ENCODE measurements at places on chromosomes 16 and 17. TPM values are rescaled to one million over a fixed set of nuclear protein-coding genes. Genes with fewer than 3 reads are reported as not detected.

DNA sequence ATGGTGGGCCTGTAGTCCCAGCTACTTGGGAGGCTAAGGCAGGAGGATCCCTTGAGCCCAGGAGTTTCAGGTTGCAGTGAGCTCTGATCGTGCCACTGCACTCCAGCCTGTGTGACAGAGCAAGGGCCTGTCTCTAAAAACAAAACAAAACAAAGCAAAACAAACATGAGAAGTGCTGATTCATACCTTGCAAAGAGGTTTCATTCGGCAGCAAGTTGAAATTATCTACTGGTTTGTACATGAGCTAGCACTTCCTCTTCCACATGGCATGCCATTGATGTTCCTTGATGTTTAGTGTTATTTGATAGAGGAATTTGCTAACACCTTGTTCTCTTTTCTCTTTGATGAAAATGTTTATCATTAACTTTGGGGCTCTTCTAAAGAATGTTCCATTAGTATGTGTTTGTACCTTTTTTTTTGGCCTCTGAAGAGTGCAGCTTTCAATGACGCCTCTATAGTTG lies 50.6 kb downstream of the SPECC1 start:
- no peak for DNase-seq

GRCh38 chr16:68378436-68379415 lies 67.9 kb downstream of the PRMT7 start:
- DNase-seq = no peak

GRCh38 chr17:5260542-5260941 lies 21.5 kb upstream of the RABEP1 start:
- DNase-seq = no peak

GRCh38 chr16:30760001-30760559 lies 1.8 kb downstream of the CFAP119 start:
- no peak for DNase-seq

DNA sequence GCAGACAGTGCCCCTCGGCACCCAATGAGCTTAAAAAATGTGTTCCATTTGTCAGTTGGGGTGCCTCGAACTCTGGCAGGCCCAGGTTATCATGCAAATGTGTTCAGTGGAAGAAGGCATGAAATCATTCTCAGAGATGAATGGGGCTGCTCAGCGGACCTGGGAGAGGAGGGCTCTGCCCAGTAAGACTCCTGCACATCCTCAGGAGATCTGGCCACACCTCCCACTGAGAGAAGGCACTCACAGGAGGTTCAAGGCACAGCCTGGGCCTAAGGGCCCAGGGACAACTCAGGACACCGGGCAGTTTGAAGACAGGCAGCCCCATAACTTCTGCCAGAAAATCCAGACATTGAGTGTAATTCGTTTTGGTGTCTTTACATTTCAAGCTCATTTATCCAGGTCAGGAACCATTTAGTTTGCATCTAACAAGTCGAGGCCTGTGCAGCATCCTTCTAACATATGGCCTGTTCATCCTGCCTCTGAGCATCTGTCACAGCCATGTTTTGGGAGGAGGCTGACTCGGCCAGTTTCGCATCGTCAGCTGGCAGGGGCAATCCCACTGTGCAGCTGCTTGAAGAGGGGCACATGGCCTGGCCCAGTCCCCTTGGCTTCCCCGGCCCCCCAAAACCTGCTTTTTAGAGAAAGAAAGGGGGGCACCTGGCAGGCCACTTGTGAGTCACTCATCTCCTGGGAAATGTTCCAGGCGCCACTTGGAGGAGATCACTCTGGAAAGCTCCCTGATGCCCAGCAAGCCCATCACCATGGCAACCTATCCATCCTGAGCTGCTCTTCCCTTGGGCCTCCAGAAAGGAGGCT lies 31.2 kb upstream of the BCAR1 start:
- DNase-seq = no peak

- no peak for DNase-seq
Observed at GRCh38 chr17:46192189-46192438, 1.1 kb downstream of the KANSL1 start.

- DNase-seq = peak; percentile 13
Observed at GRCh38 chr17:59890720-59891119, 2.0 kb downstream of the TUBD1 start.

- DNase-seq = no peak
Observed at GRCh38 chr17:43092901-43093300, 32.3 kb downstream of the BRCA1 start.

GRCh38 chr16:81493755-81494433 lies 49.3 kb downstream of the CMIP start:
- DNase-seq = peak; percentile 80

DNA sequence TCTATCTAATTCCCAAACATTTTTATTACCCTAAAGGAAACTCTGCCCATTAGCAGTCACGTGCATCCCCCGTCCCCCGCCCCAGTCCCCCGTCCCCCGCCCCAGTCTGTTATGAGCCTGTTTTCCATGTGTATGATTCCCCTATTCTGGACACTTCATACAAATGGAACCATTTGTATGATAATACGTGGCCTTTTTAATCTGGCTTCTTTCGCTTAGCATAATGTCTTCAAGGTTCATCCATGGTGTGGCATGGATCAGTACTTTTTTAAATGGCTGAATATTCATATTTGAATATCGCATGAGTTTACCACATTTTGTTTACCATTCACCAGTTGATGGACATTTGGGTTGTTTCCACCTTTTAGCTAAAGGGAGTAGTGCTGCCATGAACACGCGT lies 49.5 kb downstream of the DNAH2 start:
- no peak for DNase-seq

DNA sequence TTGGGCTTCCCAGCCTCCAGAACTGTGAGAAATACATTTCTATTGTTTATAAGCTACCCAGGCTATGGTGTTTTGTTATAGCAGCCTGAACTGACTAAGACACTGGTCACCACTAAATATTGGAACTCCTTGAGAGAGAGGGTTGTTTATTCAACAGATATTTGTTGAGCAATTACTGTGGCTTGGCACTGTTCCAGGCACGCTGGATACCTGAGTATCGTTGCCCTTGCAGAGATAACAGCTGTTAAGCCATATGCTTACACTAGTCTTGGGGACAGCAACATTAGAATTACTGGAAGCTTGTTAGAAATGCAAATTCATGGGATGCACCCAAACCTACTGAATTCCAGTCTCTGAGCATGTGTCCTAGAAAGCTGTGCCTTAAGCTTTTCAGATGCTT lies 230.7 kb downstream of the HS3ST4 start:
- no peak for DNase-seq

GRCh38 chr16:35744726-35745125 lies 2285.3 kb downstream of the TP53TG3F start:
- DNase-seq = no peak

- DNase-seq = no peak
Observed at GRCh38 chr17:44595216-44595775, 38.0 kb downstream of the FZD2 start.

DNA sequence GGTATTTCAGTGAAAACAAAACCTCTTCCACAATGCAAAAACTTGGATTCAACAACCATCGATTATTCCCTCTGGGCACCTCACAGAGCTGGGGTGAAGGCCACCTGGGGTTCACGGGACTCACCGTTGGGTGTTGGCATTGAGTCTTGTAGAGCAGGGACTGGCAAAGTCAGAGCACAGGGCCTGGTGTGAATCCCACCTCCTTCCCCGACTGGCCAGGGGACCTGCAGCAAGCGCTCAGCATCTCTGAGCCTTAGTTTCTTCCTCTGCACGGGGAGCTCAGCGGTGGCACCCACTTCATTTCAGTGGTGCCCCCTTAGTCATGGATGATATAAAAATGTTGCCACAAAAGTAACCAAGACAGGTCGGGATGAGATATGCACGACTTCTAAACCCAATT lies 100.4 kb downstream of the METRNL start:
- DNase-seq = no peak

DNA sequence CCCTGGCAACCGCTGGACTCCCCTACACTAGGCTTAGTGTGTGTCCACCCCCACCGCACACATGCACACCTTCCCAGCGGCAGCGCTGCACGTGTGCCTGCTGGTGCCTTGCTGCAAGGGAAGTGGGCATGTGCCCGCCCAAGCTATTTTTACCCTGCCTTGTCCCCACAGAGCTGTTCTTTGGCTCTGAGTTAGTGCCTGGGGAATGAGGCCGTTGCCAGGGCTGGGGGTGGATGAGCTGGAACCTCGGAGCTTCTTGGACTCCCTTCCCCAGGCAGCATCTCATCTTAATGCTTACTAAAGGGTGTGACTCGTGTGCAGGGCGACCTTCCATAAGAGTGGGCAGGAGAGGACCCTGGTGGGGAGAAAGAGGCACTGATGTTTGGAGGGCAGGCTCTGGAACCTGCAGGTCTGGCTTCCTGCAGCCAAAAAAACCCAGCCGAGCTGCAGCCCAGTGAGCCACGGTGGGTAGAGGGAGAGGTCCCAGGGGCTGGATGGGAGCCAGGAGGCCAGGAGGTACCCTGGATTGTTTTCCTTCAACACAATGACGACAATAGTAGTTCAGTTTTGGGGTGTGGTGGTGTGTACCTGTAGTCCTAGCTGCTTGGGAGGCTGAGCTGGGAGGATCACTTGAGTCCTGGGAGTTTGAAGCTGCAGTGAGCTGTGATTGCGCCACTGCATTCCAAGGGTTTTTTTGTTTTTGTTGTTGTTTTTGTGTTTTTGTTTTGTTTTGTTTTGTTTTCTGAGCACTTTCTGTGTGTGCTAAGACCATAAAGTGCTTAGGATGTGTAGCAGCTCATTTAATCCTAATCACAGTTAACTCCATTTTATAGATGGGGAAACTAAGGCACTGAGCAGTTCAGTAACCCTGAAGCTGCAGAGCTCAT lies 119.1 kb downstream of the RAB11FIP4 start:
- DNase-seq = peak; percentile 51

DNA sequence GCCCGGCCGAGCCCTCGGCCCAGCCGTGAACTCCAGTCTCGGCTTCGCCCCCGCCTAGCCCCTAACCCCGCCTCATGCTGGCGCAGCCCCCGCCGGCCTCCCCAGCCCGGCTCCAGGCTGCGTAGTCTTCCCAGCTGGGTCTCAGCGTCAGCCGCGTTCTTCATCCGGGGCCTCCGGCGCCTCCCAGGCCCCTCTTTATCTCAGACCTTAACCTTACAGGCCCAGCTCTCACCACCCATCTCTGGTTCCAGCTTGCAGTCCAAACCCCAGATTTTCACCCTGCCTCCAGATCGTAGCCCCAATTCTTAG lies at the start of gene PROCA1:
Gene PROCA1, minus strand, starts transcription at position 166 of the 309 bp plus-strand sequence. CDS start 228 bp downstream, outside the sequence.
- peak; percentile 57 for DNase-seq

GRCh38 chr16:82524976-82525375 lies 101.8 kb upstream of the CDH13 start:
- DNase-seq = no peak

- DNase-seq = no peak
Observed at GRCh38 chr16:67571464-67571863, 9.1 kb downstream of the CTCF start.

- no peak for DNase-seq
Observed at GRCh38 chr17:78888941-78889518, 14.0 kb downstream of the CEP295NL start.

- no peak for DNase-seq
Observed at GRCh38 chr16:74448990-74449389, 27.7 kb upstream of the CLEC18B start.

DNA sequence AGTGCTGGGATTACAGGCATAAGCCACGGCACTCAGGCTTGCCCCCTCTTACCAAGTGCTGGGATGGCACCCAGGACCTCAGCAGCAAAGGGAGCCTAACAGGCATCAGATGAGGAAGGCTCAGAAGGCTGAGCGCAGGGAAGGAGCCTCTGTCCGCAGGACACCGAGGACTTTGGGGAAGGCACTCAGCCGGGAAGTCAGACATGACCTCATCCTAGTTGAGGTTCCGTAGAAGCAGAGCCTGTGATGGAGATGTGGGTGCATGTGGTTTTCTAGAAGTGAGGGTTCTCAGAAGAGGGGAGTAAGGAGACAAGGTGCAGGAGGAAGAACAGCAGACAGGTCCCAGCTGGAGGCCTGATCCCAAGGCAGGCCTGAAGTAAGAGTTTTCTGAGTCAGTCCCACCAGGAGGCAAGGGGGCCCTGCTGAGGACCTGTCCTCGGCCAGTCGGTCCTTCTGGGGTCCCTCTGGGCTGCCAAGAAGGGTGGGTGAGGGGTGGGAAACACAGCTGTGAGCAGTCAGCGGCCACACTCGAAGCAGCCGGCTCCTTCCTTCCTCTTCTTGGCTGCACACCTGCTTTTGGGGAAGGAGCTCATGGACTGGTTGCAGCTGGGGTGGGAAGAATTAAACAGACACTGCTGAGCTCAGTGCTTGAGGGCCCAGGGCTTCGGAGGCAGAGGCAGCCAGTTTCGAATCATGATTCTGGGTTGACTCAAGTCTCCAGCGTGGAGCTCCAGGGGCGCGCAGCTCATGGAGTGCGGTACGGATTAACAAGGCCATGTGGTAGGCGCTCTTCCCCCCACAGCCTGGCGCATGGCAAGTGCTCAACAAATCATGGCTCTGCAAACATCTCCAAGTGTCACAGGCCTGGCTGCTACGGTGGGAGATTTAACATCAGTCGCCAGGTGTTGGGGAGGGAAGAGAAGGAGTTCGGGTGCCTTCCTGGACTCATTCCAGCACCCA lies 38.9 kb upstream of the SNN start:
- no peak for DNase-seq

DNA sequence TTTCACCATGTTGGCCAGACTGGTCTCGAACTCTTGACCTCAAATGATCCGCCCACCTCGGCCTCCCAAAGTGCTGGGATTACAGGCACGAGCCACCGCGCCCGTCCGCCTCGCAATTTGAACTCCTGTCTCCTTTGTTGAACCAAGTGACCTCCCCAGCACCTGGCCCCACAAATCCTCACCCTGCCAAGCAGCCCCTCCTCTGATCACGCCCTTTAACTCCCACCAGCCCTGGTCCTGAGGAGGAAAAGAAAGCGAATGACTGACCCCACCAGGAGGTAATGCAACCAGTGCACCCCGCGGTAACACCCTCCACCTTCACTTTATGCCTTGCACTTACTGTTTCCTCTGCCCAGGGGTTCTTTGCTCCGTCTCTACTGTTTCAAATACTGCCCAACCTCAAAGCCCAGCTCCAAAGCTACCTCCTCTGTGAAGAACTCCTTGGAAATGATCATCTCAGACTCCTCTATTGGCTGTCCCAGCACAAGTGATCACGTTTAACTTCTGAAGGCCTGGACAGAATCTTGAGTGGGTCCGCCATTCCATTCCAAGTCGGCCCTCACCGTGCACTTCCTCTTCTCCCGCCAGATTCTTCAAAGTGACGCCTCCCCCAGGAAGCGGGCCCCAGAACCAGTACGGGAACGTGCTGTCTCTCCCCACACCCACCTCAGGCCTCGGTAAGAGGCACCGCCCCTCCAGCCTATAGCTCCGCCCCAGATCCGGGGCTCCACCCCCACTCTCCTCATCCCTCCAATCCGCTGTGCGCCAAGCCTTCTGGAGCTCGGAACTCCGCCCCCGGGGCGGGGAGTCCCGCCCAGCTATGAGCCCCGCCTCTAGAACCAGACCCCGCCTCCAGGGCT lies 4.4 kb downstream of the CD19 start:
- peak; percentile 95 for DNase-seq

GRCh38 chr17:3695723-3696411 lies at the start of gene P2RX5:
P2RX5 (minus strand) TSS chr17:3696155; CDS start chr17:3696005, 150 bp downstream.
- peak; percentile 67 for DNase-seq

Gene PRAC2
- total RNA-seq = not detected

Gene ST6GALNAC1
- 0.88 TPM for total RNA-seq

Gene CDYL2
- 21.5 TPM for total RNA-seq

Gene MED9
- 12.2 TPM for total RNA-seq

Gene TPSG1
- not detected for total RNA-seq

Gene CX3CL1
- not detected for total RNA-seq

Gene SGCA
- total RNA-seq = 0.26 TPM

Data from activated CD4-positive, alpha-beta T cell treated with anti-CD3 and anti-CD28 coated beads for 36 hours (primary cell).